ENCODE measurements at places on chromosomes 1 and 21.

DNA sequence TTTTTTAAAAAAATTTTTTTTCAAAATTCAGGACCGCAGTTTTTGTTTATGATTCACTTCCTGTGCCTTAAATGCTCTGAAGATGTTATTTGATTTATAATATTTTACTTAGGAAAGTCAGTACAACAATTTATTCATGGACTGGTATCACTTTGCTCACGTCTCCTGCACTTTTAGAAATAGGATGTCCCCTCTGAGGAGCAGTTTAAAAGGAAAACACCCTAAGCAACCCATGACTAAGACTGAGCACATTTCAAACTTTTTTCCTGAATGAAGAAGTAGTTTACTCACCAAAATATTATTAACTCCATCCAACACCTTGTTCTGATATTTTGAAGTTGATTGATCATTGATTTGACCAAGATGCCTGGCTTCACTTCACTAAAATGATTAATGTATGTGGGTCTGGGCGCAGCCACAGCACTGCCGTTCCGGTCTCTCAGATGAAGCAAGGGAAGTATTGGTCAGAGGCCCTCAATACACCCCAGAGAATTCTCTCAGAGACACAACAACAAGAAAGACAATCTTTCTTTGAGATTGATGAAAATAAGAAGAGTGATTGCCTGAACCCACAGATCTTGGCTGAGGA lies 223.9 kb downstream of the TGFB2 start:
- DNase-seq = no peak

GRCh38 chr1:42944246-42944928 lies 14.3 kb downstream of the SLC2A1 start:
- DNase-seq = peak; percentile 61

DNA sequence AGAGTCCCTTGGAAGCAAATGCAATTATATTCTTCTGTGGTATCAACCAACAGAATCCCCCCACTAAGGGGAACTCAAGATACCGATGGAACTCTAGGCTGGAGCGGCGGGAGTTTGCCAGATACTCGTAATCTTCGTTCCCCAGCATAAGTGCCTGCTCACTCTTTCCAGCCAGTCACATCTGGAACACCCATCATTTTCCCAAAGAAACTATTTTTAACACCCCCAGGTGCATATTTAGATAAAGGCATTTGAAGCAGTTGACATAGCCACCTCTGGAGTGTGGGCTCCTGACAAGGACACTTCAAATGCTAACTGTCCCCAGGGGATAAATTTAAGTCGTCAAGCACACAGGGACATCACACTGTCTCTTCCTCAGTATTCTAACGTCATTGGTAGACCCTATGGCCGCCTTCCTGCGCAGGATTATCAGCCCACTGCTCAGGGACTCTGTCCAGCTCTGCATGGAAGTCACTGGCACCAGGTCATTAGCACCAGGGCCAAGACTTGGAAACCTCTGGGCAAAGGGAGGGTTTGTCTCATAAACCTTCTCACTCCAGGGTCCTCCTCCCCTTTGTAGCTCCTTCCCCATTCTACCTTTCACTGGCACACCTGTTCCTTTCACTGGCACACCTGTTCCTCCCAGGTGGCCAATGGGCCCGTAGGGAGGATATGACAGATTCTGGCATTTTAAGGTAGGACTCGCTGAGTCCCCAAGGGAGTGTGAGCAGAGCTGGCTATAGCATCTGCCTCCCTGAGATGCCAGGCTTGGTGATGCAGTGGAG lies 48.8 kb downstream of the H3-3A start:
- DNase-seq = peak; percentile 64

DNA sequence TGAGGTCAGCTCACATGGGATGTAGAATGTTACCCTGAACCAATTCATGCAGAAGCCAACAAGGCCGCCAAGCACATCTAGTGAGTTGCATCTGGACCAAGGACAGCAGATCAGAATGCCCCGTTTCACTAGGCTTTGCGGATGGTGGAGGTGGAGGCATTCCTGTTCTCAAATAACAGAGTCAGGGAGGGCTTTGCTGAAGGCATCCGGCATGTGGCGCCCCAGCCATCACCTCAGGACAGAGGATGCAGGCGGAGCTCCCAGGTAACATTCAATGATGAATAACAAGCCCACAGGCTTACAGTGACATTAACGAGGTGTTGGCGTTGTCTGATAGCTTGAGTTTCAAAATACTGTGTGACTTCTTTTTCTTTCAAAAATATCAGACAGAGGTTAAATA lies 476.2 kb downstream of the CAMTA1 start:
- DNase-seq = no peak

- no peak for DNase-seq
These were observed 13.1 kb upstream of the PLA2G2C start for GRCh38 chr1:20199403-20199802.

DNA sequence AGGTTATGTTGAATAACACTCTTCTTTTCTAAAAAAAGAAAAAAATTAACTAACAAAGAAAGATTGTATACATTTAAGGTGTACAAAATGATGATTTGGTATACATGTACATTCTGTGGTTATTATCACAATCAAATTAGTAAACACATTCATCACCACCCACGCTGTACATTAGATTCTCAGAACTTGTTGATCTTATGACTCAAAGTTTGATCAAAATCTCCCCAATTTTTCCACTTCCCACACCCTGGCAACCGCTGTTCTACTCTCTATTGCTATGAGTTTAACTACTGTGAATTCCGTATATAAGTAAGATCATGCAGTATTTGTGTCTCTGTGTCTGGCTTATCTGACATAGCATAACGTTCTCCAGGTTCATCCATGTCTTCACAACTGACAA lies 469.5 kb upstream of the CHRM3 start:
- no peak for DNase-seq

DNA sequence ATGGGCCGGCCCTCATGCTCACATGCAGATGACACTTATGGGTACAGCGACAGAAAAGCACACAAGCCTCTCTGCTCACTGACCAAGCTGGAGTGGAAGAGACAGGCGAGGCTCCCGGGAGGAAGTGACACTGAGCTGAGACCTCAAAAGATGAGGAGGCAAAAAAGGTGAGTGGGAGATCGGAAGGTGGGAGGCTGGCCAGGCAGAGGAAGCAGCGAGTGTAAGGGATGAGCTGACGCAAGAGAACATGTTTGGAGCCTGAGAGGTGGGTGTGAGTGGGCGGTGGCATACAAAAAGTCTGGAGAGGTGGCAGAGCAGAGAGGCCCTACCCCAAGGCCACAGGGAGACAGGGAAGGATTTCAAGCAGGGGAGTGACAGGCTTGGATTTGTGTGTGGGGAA lies 18.2 kb upstream of the CDCP2 start:
- no peak for DNase-seq

DNA sequence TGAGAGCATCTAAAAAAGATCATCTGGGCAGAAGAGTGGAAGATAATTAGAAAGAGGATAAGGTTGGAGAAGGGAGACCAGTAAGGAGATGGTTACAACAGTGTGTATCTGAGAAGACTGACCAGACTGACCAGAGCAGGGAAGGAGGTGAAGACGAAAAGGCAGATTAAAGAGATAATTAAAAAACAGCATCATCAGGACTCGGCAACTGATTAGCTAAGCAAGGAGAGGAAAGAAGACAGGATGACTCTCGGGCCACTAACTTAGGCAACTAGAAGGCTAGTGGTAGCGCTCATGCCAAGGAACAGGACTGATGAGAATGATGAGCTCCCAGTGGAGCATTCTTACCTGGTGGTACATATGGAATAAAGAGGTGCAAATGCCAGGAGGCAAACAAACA lies 3.9 kb downstream of the RBM34 start:
- no peak for DNase-seq

DNA sequence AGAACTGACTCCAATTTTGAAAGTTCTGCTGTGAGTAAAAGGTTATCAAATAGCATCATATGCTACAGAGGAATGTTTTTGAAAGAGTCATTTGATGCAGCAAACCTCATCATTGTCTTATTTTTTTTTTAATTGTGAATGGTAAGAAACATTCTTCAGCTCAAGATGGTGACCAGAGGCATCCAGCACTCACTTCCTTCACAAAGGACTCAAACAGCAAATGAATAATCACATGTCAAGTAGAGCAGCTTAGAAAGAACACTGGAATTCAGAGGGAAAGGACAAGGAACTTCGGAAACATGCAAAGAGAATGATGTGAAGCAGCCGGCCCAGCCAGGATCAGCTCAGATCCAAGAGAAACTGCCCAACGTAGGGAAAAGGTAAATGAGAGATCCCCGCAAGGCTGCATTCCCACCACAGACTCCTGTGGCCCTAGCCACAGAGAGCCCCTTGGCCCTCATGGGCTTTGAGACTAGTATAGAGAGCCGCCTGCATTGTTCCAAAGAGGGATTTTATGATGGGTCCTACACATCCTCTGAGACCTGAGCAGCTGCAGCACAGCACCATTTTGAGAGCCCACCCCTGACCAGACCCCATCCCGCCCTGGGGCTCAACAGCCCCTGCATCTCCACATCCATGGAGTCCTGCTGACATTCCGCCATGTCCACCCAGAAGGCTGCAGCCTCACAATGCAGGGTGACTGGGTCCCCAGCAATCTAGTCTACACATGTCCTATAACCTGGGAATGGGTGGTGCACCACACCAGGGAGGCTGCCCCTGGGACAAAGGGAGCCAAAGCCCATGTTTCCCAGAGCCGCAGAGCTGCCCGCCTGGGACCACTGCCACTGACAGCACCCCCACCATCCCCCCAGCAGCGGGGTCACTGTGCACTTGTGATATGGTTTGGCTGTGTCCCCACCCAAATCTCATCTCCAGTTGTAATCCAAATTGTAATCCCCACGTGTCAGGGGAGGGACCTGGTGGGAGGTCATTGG lies 21.2 kb upstream of the UTS2 start:
- DNase-seq = no peak

DNA sequence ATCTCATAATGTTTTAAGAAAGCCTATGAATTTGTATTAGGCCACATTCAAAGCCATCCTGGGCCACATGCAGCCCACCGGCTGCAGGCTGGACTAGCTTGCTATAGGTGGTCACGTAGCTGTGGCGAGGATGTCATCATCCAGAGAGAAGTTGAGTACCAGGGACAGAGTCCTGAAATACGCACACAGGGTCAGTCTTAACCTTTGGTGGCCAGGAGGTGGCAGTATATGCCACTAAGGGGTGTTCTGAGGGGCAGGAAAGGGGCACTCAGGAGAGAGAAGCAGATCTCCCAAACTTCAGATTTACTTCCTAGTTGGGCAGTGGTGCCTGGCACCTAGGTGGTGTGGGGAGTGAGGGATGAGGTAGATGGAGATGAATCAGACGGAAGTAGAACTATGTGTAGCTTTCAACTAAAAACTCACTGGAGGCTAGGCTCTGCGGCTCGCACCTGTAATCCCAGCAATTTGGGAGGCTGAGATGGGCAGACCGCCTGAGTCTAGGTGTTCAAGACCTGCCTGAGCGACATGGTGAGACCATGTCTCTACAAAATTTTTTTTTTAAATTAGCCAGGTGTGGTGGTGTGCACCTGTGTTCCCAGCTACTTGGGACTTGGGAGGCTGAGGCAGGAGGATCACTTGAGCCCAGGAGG lies 16.3 kb upstream of the CDK18 start:
- peak; percentile 76 for DNase-seq

DNA sequence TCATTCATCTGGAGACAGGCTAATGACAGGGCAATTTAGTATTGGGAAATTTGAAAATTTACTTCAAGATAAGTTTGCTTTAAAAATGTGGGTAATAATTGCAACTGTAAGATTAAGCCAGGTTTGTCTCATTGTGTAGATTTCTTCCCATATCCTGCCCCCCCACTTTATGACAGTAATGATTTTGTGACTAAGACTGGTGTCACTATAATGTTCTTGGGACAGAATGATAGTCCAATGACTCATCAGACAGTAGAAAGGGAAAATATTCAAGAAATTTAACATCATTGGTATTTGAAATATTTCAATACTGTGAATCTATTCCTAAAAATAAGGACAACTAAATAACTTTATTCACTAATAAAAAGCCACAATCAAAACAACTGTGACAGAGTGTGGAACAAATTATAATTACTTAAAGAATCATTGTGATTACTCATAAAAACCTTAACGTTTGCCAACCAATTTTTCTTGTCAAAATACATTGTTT lies 36.7 kb downstream of the FH start:
- no peak for DNase-seq

- no peak for DNase-seq
These were observed 26.7 kb upstream of the ZBTB8B start for GRCh38 chr1:32438136-32438535.

- DNase-seq = no peak
These were observed 381.1 kb upstream of the KAZN start for GRCh38 chr1:14217384-14217783.
